PC-3 (cell line): ENCODE measurements at places on chromosomes 1 and 21.

DNA sequence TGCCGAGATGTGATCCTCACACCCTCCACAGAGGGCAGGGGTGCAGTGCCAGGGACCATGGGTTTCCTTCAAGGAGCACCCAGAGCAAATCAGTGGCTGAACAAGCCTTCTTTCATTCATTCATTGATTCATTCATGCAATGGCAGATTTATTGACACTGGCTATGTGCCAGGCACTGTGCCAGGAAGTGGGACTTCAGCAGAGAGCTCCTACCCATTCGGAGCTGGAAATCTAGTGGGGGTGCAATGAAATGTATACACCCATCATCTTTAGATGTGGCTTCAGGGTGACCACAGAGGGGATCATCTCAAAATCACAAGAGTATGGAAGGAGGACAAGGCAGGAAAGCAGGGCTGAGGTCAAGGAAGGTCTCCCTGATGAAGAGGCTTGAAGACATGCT, 18.9 kb downstream of the SLC6A9 start:
- DNase-seq, result peak; percentile 58

DNA sequence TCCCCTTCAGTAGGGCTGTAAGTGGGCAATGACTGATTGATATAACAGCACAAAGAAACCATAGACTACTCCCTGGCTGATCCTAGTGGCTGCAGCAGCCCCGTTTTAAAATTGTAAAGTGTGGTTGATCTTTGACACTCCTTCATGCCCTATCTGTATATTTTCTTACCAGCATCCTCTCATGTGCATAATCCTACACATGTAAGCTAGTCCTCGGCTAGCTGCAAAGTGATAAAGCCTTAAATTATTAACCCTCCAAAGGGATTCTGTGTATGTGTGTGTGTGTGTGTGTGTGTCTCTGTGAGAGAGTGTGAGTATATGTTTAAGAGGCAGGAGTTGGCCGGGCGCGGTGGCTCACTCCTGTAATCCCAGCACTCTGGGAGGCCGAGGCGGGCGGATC, 30.8 kb upstream of the CDC14A start:
- no peak for DNase-seq

GRCh38 chr1:177873238-177873637, 96.6 kb downstream of the SEC16B start:
- DNase-seq, result peak; percentile 31

DNA sequence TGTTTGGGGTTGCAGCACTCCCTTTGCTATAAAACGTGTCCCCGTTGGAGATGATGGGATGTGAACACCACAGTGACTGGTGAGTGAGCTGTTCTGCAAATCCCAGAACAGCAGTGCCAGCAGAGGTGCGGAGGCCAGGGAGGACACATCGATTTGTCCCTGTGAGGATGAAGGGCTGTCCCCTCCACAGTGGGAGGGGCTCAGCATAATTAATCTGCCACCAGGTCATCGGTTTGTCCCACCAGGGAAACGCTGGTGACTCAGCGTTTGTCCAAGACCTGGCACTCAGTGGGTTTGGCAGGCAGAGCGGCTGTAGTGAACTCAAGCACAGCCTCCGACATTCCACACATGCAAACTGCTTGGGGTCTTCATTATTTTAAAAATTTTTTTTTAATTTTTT, 22.8 kb upstream of the PDE9A start:
- DNase-seq, result no peak

- DNase-seq, result peak; percentile 27
Observed at GRCh38 chr1:211541720-211542477, 37.1 kb downstream of the SLC30A1 start.
